Stimulated activated CD4-positive, alpha-beta T cell treated with anti-CD3 and anti-CD28 coated beads, Interleukin-15, amount 100 ng/mL, for 24 hours (primary cell): ENCODE measurements at places on chromosomes 5 and 9.
A peak's percentile ranks its signal among the peaks of the same experiment; 100 is the strongest.

GRCh38 chr9:70923961-70924360 lies 197.5 kb downstream of the TRPM3 start:
- no peak for DNase-seq

- peak; percentile 74 for DNase-seq
Measured at GRCh38 chr5:80255431-80255810, 427 bp downstream of the SERINC5 start.

DNA sequence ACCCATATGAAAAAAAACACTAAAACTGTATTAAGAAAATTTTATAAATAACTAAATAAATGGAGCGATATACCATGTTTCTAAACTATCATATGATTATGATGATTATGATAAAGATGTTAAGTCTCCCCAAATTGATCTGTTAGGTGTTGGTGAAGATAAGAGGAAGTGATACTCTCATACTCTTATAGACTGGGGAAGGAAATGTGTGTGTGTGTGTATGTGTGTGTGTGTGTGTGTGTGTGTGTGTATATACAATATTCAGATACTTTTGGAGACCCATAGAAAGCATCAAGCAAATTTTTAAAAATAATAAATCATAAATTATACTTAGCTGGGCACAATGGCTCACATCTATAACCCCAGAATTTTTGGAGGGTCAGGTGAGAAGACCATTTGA lies 62.9 kb downstream of the TMEM232 start:
- no peak for DNase-seq

DNA sequence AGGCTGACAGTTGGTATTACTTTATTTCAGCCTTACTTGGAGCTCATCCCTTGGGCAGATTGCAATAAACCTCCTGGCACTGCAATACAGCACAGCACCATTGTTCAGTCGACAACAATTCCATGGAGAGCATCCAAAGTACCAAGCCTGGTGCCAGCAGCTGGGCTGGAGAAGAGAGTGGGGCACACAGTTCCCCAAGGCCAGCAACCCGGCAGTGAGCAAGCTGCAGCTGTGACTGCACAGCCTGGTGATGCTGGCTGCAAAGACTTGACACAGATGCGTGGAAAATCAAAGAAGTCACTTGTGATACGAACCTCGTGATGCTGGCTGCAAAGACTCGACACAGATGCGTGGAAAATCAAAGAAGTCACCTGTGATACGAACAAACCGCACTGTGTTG lies 125.4 kb downstream of the ATPSCKMT start:
- DNase-seq: no peak

DNA sequence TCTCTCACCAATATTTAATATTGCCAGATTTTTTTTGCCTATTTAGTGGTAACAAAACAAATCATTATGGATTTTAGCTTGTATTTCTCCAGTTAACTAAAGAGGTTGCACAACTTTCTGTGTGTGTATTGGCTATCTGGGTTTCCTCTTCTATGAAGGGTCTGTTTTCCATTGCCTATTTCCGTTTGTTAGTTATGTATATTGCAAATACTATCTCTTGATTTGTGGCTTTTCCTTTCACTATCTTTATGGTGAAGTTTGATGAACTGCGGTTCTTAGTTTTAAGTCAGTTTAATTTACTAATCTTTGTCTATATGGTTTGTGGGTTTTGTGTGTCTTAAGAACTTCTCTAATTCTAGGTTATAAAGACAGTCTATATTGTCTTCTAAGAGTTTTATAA lies 136.3 kb downstream of the CEP120 start:
- DNase-seq: no peak

DNA sequence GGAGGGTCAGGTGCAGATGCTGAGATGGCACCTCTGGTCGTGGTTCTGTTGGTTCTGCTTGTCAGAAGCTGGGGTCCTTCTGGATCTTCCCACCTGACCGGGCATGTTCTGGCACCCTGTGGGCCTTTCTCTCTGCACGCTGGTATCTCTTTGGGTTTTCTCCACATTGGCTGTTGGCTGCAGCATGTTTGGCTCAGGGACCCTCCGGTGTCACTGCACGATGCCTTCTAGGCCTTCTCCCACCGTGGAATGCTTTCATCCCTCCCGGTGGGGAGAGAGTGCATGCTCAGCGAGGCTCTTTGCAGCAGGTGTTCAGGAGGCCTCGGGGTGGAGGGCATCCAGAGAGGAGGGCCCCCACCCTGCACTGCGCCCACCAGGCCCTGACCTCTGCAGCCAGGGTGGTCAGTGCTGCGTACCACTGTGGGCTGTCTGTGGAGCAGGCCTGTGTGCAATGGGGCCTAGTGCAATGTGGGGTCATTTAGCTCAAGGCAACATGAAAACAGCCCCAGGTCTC lies 119.4 kb downstream of the WNK2 start:
- no peak for DNase-seq

- DNase-seq: no peak
Measured at GRCh38 chr9:32487981-32488380, 38.0 kb downstream of the RIGI start.

GRCh38 chr9:4622016-4622415 lies 40.1 kb upstream of the PLPP6 start:
- DNase-seq: no peak

GRCh38 chr9:77710965-77711648 lies 63.0 kb upstream of the GNA14 start:
- no peak for DNase-seq

DNA sequence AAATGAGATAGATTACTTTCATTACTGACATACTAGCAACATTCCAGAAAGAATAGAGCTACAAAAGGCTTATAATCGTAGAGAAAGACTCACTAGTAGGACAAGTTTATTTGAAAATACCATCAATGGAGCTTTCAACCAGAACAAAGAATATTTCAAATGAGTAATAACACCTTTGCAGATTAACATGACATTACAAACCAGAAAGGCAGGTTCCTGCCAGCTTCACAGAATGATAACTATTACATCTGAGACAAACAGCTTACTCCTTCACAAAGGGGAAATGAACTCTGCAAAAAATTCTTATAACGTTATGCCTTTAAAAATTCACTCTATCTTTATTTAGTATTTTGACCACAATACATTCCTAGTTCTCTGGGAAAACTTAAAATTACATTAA lies 103.1 kb downstream of the EPB41L4A start:
- DNase-seq: no peak

DNA sequence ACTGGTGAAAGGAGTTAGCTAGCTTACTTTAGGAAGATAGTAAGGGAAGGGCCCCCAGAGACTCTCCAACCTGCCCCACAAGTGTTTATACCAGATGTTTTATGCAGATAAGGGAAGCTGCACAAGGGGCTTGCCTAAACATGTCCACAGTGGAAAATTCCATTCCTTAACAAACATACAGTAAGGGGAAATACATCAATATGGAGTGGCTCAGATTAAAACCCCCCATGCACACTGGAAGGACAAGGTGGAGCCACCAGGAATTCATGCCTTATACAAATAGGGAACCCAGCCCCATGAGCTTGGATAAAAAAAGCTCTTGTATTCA lies 106.3 kb upstream of the GPBP1 start:
- DNase-seq: no peak

DNA sequence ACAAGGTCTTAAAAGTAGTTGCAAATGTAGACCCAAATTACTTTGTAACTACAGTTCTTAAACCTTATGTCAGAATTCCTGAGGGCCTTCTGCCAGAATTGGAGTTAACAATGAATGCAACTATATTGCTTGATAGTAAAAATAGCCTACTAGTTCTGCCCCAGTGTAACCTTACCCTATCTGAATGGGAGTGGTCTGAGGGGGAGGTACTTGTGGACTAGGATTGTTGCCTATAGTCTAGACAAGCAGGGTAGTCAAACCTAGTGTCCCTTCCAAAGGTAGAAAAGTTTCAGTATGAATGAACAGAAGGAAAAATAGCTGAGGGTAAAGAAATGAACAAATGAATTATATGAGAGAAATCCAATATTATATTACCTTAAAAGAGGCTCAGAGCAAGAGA lies 242.2 kb downstream of the PJA2 start:
- DNase-seq: no peak

DNA sequence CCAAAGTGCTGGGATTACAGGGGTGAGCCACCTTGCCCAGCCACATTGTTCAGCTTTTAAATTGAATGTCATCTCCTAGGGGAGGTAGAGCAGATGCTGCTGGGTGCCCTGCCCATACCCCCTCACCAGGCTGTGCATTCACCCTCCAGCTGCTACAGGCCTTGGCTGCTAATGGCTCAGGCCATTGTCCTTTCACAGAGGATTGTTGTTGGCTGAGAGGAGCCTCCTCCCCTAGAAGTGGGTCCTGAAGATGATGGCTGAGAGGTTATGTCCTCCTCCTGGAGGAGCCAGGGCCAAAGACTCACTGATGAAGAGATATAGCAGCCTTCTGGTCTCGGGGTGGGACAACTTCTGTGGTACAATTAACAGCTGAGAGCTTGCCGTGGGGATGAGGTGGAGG lies 74.6 kb downstream of the PHAX start:
- no peak for DNase-seq

- no peak for DNase-seq
Measured at GRCh38 chr9:116724123-116724522, 37.0 kb downstream of the TRIM32 start.

DNA sequence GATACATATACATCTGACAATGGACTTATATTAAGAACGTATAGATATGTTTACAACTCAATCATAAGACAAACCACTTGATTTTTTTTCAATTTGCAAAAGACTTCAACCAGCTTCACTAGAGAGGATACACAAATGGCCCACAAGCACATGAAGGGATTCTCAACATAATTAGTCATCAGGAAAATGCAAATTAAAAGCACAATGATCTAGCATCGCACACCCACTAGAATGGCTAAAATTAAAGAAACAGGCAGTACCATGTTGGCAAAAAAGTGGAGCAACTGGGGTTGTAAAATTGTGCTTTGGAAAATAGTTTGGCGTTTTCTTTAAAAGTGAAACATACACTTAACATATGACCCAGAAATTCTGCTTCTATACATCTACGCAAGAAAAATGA lies 80.0 kb upstream of the TRIO start:
- no peak for DNase-seq

DNA sequence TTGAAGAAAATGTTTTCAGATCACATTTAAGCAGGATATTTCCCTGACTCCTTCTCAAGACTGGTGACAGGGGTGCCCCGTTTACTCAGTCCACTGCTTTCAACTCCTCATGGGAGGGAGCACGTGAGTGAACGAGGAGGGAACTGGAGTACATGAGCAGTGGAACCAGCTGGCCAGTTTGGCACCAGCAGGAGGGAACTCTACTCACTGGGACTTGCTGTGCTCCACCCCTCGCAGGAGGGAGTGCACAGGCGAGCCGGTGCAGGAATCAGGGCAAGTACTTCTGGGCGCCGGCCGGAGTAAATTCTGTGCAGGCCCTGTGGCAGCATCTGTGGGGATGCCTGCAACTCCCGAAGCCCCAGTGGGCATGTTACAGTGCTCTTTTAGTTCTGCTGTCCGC lies 1941.1 kb upstream of the C9orf72 start:
- DNase-seq: no peak

DNA sequence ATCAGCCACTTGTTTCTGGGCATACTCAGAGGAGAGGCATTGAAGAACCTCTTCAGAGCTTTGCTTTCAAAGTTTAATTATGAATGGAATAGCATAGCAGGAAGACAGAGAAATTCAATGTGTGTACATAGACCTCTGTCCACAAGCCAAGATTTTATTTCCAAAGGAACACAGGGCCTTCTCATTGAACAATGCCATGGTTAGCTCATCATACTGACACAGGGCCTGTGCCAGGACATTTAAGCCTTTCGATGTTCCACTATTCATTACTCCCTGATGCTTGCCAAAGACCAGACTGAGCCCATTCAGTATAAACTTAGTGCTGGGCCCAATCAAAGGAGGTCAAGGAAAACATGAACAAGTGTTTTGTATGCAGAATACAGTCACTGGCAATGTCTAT lies 280.8 kb downstream of the FBXL17 start:
- DNase-seq: no peak

GRCh38 chr5:91095786-91096385 lies 287.2 kb downstream of the ARRDC3 start:
- DNase-seq: no peak

GRCh38 chr9:76032797-76033373 lies 142.4 kb downstream of the PCSK5 start:
- no peak for DNase-seq

DNA sequence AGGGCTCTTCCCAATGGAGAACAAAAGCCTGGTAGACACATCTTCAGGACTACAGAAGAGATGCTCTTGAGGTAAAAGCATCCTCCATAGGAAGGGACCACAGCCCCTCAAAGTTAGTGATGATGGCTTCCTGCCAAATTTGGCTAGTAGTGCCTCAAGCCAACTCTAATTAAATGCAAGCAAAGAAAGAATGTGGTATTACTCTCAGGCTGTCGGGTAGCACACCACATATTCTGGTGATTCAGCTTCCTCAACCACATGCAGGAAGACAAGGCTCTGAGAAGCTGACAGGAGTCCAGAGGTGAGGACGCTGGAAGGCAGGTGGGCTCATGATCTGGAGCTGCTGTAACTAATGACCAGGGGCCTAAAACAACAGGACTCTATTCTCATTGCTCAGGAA lies 37.2 kb upstream of the S1PR3 start:
- DNase-seq: no peak

DNA sequence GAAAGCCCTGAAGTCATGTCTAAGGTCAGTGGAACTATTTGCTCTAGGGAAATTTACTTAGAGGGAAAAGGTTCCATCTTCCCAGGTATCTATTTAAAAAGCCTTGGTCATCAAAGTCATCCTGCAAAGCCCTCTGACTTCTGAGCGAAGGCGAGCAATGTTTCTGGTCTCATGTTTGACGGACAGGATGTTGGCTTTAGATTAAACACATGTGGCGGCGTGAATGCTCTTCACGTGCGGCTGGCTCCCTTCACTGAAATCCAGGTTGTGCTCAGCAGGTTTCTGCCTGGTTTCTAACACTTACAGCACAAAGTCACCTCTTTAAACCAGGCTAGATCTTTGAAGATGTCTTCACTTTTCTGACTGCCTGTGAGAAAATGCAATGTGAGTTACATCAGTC lies 5.7 kb upstream of the ZBTB34 start:
- DNase-seq: no peak

DNA sequence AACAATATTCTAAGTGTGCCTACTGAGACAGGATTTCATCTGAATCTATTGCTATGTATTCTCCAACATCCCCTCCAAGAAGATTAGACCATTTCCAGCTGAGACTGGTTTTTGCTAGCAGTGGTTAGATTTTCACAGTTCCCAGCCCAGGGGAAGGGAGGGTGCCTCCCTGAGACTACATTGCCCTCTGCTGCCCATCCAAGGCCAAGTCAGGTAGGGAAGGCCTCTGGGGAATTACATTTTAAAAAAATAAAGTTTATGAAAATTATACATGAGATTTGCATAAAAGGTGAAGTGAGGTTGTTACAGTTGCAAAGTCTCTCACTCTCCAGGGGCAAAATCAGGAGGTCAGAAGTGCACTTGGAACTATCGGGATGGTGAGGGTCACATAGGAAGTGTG lies 28.0 kb upstream of the SYK start:
- no peak for DNase-seq
